ENCODE measurements at places on chromosomes 5 and 9. TPM values are rescaled to one million over a fixed set of nuclear protein-coding genes. Genes with fewer than 3 reads are reported as not detected.

The MSX2 gene
- total RNA-seq = not detected

The GRM6 gene
- total RNA-seq = not detected

The GABRA1 gene
- total RNA-seq = not detected

The SLC6A7 gene
- not detected for total RNA-seq

The PCDHA1 gene
- total RNA-seq = not detected

GRCh38 chr5:163890261-163890660 lies 384.8 kb downstream of the MAT2B start:
- no peaks in the 10 kb centered on the region for H3K27me3 ChIP-seq
- H3K36me3 ChIP-seq = no peaks in the 10 kb centered on the region
- no peak for DNase-seq
- no peaks in the 10 kb centered on the region for H3K4me1 ChIP-seq

DNA sequence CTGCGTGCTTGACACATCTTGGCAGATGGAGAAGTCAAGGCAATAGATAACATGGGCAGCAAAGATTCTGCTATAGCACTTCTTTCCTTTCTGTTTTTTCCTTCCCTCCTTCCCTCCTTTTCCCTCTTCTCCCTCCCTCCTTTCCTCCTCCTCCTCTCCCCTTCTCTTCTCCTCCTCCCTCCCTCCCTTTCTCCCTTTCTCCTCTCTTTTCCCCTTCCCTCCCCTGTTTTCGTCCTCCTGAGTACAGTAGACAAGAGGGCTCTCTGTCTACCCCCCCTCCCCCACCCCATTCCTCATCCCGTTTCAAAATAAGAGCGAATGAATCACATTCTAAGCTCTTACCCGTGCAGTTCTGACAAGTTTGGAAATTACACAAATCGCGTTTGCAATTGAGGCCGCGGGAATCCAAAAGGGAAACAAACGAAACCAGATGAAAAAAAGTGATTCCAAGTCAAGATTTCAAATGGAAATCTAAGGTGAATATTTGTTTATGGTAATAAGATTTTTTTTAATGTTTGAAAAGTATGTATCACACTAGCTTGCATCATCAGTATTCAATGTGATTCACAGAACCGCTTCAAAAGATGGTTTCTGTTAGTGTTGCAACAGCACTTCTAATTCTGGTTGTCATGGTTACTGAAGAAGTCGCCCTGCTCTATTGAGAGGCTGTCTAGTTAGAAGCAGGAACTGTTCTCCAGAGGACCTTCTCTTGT lies 1.3 kb downstream of the NIM1K start:
- peak; percentile 69 for DNase-seq
- peaks cover 31% of the 10 kb centered on the region for H3K4me1 ChIP-seq
- peaks cover 16% of the 10 kb centered on the region for H3K27me3 ChIP-seq
- H3K27ac ChIP-seq = peak overlapping the region; percentile 57
- H3K4me3 ChIP-seq = peak overlapping the region; percentile 78

- H3K27me3 ChIP-seq = peaks cover 10% of the 10 kb centered on the region
- no peak overlapping the region for H3K4me3 ChIP-seq
- H3K36me3 ChIP-seq = no peaks in the 10 kb centered on the region
- H3K27ac ChIP-seq = no peak overlapping the region
- no peak for DNase-seq
- no peaks in the 10 kb centered on the region for H3K4me1 ChIP-seq
These were observed 147.4 kb downstream of the PBX3 start for GRCh38 chr9:125894566-125894965.

DNA sequence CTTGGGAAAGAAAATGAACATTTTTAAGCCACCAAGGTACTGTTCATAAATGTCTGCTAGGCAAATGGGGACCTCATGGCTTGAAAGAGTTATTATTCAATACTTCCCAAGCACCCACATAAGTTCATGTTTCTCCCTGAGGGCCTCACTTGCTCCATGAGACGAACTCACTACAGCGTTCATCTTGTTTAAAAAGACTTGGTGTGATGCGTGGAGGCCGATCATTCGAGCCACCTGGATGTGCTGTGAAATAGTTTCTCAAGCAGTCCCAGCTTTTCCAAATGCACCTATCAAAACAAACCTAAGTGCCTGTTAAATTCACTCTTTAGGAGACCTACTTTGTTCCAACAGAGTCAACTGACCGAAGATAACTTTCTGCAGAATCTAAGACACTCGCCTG lies 103.2 kb downstream of the LHFPL2 start:
- DNase-seq = no peak
- no peak overlapping the region for H3K27ac ChIP-seq
- H3K4me3 ChIP-seq = no peak overlapping the region
- H3K27me3 ChIP-seq = peaks cover 2% of the 10 kb centered on the region
- H3K36me3 ChIP-seq = no peaks in the 10 kb centered on the region

DNA sequence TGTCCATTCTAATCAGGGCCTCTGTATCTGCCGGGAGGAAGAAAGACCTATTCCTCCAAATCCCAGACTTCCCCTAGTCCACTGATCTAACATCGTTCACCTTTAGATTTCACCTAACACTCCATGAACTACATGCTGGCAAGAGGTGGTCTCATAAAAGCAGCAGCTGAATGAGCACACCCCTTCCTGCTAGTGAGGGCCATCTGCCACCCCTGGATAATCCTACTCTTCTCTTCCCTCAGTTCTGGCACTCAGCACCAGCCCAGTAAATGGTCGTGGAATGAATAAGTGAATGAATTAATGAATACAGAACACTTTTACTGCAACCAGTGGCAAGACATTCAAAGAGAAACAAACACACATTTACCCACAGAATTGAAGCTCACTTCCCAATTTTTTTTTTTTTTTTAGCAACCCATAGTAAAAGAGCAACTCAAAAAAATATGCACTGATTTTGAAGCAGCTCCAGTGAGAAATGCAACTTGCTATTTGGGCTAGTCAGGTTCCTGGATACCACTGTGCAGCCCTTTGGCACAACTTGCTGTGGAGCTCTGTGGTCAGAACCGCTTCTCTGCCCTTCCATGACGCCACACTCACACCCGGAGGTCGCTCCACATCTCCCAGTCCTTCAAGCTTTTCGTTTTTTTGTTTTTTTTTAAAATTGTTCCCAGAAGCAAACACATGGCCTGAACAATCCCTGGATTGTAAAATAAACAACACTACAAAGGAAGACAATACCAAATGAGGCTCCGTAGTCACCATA lies 6.2 kb downstream of the RNF183 start:
- H3K36me3 ChIP-seq = peaks cover 9% of the 10 kb centered on the region
- H3K4me3 ChIP-seq = no peak overlapping the region
- no peaks in the 10 kb centered on the region for H3K27me3 ChIP-seq
- H3K27ac ChIP-seq = no peak overlapping the region
- H3K4me1 ChIP-seq = no peaks in the 10 kb centered on the region

DNA sequence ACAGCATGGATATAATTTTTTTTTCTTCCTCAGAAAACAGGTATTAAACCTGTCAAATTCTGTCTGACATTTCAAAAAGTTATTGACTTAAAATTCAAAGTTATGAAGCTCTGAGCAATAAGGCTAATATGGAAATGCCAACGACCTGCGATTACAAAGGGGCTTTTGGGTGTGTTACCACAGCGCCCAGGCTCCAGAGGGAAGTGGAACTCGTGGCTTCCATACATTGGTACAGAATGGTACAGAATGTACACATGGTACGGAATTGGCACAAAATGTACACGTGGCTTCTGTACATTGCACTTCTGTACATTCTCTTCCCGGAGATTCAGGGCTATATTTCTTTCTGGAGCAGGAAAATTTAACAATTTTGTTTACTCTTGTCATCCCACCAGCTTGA lies 225.1 kb upstream of the TBCA start:
- H3K4me3 ChIP-seq = no peak overlapping the region
- peaks cover 21% of the 10 kb centered on the region for H3K36me3 ChIP-seq
- H3K27me3 ChIP-seq = no peaks in the 10 kb centered on the region

GRCh38 chr5:127353327-127353726 lies 62.7 kb downstream of the MEGF10 start:
- no peaks in the 10 kb centered on the region for H3K36me3 ChIP-seq
- H3K4me1 ChIP-seq = no peaks in the 10 kb centered on the region
